Activated T-helper 17 cell treated with anti-CD3 and anti-CD28 coated beads, Interleukin-2, amount 50 U/mL, for 72 hours (primary cell): ENCODE measurements at places on chromosomes 4 and X.

DNA sequence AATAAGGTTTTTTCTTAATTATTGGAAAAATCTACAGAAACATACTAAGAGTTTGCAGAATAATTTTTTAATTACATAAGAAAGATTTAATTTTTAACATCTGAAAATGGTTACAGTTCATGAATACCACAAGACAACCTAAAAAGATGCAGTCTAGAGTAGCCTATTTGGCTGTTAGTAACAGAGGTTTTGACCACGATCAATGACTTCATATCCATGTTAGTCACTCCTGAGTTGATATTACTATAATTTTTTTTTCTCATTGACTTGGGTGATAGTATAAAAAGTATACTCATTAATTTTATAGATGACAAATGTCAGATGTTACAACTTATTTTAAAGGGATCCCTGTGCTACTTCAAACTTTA lies 272.5 kb downstream of the DCTD start:
- ATAC-seq: no peak

DNA sequence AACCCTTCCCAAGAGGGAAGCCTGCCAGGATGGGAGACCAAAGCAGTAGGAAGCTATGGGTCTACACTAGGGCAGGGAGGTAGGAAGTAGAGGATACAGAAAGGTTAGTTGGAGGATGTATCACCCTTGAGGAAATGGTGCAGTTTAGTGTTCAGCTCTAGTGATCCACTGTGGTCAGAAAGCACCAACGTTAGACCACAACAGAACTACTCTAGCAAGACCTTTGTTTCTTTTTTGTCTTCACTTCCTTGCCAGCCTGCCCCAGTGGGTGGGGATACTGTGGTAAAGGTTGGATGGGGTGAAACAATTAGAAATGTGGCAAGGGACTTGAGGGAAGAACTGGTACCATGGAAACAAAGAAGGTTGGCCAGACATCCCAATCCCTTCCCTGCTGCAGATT lies 83.3 kb downstream of the DDIT4L start:
- peak; percentile 92 for ATAC-seq

GRCh38 chr4:129747756-129748155 lies 651.8 kb downstream of the C4orf33 start:
- no peak for ATAC-seq

- peak; percentile 93 for ATAC-seq
Measured at GRCh38 chrX:23773601-23774175, 9.3 kb upstream of the SAT1 start.

- no peak for ATAC-seq
Measured at GRCh38 chr4:38590046-38590445, 74.0 kb upstream of the KLF3 start.

GRCh38 chr4:5385741-5386311 lies 322.5 kb downstream of the EVC2 start:
- ATAC-seq: no peak

DNA sequence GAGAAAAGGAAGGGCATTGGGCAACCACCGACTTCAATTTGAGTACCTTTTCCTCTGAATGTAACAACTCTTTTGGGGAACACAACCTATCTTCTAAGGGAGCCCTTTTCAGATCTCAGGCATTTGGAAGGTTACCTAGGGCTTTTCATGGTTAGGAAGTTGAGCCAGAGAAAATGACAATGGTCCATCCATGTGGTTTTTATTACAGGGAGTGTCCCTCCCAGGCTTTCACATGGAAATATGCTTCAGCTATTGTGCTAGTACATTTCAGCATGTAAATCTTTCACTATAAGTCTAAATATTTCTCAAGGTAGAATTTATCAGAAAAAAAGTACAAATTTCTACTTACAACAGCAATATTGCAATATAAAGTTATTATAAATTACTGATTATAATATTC lies 259.8 kb downstream of the IQCM start:
- ATAC-seq: no peak

DNA sequence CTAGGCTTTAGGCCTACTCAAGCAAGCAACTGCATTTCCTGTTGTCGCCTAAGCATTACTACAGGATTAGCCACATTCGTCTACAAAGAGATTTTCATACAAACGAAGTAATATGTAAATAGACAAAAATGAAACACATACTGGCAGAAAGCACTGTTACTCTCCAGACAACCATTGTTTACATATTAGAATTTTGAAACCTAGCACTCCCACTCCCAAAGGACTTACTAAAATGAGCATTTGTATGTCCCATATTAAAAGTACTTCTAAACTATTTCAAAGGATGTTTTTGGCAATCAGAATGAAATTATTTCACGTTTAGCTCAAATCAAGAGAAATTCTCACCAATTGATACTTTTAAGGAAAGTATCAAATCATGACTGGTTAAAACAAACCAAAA lies 570.8 kb downstream of the PRR32 start:
- ATAC-seq: no peak

- peak; percentile 43 for ATAC-seq
Measured at GRCh38 chr4:47668810-47669408, 169.0 kb downstream of the CORIN start.

DNA sequence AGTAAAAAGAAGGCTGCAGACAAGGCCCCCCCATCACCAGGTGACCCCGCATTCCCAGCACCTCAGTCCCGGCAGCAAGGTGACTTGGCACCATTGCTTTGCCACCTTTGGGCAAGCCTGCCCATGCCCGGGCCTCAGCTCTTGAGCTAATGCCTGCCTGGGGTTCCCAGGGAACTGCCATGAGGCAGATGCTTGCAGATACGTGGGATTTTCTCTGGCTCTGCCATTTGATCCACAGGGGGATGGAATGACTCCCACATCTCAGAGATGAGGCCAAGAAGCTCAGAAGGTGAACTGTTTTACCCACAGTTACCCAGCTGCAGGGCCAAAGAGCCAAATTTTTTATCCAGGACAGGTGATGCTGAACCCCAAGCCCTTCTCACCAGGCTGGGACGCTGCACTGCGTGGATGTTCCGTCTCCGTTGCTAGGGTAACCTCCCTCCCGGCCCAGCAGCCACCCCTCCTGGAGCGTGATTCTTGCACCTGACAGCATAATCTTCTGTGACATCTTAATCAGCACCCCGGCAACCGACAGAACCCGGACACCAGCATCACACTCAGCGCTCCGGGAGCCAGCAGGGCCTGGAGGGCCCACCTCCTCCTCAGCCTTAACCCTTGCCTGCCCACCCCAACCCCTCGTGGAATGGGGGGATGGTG lies 15.7 kb upstream of the MSX1 start:
- ATAC-seq: no peak

DNA sequence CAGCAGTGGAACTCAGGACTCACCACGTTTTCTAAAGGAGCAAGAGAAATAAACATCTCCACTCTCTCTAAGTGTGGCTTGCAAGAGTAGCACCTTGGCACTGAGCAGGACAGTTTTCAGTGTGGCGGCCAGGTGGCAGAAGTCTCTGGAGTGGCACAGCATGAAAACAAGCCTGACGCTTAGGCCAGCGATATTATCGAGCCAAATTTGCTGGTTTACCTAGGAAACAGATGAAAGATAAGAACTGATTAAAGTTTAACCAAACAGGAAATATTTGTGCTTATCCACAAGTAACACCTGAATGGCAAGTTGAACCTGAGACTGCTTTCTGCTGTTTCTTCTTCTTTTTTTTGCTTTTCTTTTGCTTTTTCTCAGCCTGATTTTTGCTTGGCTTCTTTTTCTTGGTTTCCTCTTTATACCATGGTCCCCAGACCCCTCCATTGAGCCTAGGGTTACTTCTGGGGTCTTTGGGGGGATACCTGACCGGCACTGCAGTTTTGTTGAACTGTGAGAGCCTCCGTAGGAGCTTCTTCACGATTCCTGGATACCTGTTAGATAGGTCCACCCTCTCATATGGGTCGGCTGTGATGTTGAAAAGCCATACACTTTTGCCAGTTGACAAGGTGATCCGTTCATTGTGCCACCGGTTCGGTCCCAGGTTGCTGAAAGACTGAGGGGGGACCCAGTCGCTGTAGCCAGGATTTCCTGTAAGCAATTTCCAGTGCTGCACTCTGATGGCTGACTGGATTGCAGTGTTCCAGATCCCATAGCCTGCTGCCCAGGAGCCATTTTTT lies 77.3 kb downstream of the ARSJ start:
- peak; percentile 88 for ATAC-seq

GRCh38 chr4:39950861-39951481 lies 26.7 kb downstream of the PDS5A start:
- no peak for ATAC-seq

- peak; percentile 18 for ATAC-seq
Measured at GRCh38 chrX:45011131-45011530, 138.1 kb downstream of the KDM6A start.

DNA sequence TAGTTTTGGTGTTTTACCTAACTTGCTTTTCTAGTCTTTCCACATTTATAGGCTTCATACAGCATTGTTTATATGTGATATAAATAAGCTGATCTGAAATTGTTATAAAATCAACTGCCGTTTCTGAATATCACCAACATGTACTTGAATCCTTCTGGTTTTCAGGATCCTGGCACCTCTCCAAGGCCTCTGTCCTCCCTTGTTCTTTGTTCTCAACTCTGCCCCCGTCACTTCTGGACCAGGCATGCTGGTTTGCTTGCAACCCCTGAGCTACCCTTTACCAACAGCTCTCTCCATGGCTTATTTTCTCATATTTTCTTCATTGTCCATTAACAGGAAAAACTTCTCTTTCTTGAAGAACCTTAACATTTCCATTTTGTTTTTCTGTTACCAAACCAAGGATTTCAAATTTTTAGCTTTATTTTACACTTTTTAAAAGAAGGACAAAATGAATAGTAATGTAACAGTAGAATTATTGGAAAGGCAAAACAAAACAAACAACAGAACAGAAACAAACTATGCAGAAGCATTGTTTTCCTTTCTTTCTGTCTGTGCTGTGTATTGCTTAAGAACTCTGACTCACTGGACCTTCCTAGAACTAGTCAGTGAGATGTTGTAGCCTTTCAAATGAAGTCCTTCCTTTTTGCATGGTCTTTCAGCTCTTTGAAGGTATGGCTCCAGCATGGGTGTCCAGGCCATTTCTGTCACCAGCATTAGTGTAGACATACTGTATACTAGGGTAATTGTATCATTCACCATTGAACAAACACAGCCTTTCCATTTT lies 44.8 kb downstream of the BANK1 start:
- ATAC-seq: no peak

- no peak for ATAC-seq
Measured at GRCh38 chr4:142901166-142901662, 55.1 kb upstream of the INPP4B start.

- ATAC-seq: peak; percentile 69
Measured at GRCh38 chrX:136065044-136065671, 79.9 kb downstream of the SLC9A6 start.

- no peak for ATAC-seq
Measured at GRCh38 chr4:177562859-177563258, 120.6 kb upstream of the AGA start.

- ATAC-seq: no peak
Measured at GRCh38 chr4:146370841-146371240, 150.9 kb downstream of the SLC10A7 start.

DNA sequence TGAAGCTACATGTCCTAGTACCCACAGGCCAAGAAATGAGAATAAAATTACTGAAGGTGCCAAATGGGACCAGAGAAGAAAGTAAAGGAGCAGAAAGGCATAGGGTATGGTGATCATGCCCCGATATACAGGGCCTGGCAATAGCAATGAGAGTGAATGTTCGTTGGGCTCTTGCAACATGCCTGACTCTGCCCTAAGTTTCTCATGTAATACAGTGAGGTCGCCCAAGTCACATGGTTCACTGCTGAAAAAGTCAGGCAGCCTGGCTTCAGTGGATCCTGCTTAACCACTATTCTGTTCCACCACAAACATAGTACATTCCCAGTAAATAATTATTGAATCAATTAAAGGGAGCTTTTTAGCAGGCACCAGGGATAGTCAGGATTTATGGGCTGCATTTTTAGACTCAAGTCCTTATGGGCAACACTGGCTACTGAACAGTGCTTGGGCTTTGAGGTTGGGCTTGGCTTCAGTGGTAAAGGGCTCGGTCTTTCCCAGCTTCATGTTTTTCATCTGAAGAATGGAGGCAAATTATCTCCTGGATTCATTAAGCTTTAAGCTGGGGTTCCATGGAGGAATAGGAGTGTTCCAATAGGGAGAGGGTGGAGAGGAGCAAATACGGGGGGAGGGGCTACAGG lies 67.1 kb upstream of the ZNF518B start:
- no peak for ATAC-seq

GRCh38 chr4:186445040-186445439 lies 110.3 kb downstream of the MTNR1A start:
- ATAC-seq: no peak

GRCh38 chr4:77006753-77007353 lies 57.3 kb downstream of the SEPTIN11 start:
- ATAC-seq: no peak

GRCh38 chr4:8371596-8371995 lies 68.9 kb downstream of the ACOX3 start:
- no peak for ATAC-seq

DNA sequence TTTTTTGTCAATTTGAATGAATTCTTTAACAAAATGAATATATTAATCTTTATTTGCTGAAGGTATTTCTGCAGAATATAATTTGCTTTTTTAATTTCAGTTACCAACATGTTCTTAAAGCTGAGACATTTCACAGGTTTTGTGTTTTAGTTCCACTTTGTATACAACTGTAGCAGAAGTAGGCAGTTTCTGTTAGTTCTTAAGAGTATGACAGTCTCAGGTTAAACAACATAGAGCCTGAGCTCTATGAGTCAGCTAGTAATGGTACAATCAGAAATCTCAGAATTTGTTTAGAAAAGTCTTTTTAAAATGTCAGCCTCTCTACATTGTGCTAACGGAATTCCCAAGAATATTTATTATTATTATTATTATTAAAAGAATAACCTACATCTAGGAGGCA lies 50.4 kb downstream of the GSTCD start:
- no peak for ATAC-seq

GRCh38 chr4:128461291-128462102 lies 173.9 kb upstream of the PGRMC2 start:
- peak; percentile 58 for ATAC-seq

- ATAC-seq: no peak
Measured at GRCh38 chrX:68999356-68999755, 165.9 kb downstream of the PJA1 start.

- ATAC-seq: no peak
Measured at GRCh38 chr4:38670109-38670901, 6.3 kb downstream of the KLF3 start.

GRCh38 chr4:140084385-140084784 lies 69.6 kb downstream of the MAML3 start:
- ATAC-seq: no peak

GRCh38 chrX:120365968-120366367 lies 4.1 kb downstream of the ATP1B4 start:
- no peak for ATAC-seq

DNA sequence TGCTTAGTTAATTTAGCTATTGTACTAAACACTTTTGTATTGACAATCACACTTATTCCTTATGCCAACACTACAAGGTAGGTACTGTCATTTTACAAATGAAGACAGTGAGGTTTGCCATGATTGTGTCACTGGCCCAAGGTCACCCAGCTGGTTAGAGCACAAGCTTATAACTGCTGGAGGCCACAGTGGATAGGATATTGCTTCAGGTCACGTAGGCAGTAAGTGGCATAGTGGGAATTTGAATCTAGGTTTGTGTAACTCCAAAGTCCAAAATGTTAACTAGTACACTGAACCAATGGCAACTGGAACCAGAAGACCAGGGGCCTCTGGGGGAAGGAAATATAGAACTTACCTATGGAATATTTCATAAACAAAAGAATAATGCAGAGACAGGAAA lies 21.1 kb upstream of the PITX2 start:
- ATAC-seq: no peak
